Progenitor cell of endocrine pancreas (in vitro differentiated cells): ENCODE measurements at places on chromosomes 16 and 17.

- no peak for DNase-seq
- no peak overlapping the region for H3K4me3 ChIP-seq
- no peaks in the 10 kb centered on the region for H3K27me3 ChIP-seq
- H3K36me3 ChIP-seq, result peaks cover 17% of the 10 kb centered on the region
- H3K27ac ChIP-seq, result no peak overlapping the region
These were observed 25.6 kb downstream of the GJC1 start for GRCh38 chr17:44804302-44805089.

DNA sequence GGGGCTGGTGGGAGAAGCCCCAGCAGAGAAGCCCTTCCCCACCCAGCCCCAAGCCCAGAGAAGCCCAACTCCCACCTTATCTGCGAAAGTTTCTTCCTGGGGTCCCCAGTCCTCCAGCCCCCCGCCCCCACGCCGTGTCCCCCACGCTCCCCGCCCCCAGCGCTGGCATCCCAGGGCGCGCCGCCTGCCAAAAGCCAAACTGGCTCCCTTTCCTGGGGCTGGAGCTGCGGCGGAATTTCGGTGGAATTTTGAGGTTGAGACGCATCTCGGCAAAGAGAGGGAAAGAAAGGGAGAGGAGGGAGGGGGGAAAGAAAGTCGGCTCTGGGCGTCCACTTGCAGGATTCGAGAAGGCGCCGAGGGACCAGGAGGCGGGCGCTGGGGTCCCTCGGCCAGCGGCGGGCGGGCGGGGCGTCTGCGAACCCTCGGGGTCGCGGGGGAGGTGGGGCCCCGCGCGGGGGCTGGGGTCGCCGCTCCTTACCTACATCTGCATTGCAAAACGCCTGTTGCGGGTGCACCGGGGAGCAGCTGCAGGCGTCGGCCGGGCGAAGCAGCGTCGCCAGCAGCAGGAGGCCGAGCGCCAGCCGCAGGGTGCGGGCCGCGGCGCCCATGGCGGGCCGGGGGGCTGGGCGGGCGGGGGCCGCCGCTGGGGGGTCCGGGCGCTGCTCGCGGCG lies 571 bp downstream of the TIMP2 start:
- H3K27ac ChIP-seq, result peak overlapping the region; percentile 77
- no peak for DNase-seq
- peaks cover 10% of the 10 kb centered on the region for H3K27me3 ChIP-seq
- peaks cover 28% of the 10 kb centered on the region for H3K4me1 ChIP-seq

GRCh38 chr16:72835086-72835485 lies 212.8 kb downstream of the ZFHX3 start:
- no peak overlapping the region for H3K27ac ChIP-seq
- DNase-seq, result no peak
- no peak overlapping the region for H3K4me3 ChIP-seq
- H3K36me3 ChIP-seq, result peaks cover 16% of the 10 kb centered on the region
- H3K4me1 ChIP-seq, result peaks cover 16% of the 10 kb centered on the region

DNA sequence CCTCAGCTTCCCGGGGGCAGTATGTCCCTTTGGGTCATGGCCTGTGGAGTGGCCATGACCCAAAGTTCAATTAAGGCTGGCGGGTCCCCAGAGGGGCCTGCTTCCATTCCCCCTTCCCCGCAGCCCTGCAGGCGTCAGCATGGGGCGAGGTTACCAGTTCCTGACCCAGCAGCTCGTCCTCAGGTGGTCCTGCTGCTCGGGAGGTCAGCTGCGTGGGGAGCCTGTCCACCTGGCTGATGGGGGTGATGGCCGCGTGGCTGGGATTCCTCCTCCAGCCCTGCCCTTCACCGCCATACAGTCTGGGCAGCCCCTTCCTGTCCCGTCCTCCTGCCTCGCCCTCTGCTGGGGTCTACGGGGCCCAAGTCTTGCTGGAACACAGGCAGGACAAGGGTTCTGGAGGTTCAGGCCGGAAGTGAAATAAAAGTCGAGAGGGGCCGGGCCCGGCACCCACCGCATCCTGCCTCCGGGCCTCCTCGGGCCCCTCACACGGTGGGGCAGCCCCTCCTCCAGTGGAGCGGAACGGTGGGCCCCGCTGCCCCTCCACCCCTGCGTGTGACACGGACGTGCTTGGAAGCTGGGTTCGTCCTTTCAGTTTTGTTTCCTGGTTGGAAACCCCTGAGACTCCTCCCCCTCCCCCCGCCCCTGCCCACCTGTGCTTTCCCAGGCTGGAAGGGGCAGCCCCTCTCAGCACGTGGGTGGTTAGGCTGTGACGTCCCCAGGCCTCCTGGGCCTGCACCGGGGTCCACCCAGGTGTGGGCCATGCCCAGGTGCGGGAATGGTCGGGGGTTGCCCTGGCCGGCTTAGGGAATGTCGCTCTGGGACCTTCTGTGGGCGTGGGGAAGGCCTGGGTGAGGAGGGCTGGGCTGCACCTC lies 6.8 kb downstream of the UBALD2 start:
- peaks cover 8% of the 10 kb centered on the region for H3K4me1 ChIP-seq
- peaks cover 4% of the 10 kb centered on the region for H3K36me3 ChIP-seq
- peak overlapping the region; percentile 89 for H3K27ac ChIP-seq
- DNase-seq, result peak; percentile 50

DNA sequence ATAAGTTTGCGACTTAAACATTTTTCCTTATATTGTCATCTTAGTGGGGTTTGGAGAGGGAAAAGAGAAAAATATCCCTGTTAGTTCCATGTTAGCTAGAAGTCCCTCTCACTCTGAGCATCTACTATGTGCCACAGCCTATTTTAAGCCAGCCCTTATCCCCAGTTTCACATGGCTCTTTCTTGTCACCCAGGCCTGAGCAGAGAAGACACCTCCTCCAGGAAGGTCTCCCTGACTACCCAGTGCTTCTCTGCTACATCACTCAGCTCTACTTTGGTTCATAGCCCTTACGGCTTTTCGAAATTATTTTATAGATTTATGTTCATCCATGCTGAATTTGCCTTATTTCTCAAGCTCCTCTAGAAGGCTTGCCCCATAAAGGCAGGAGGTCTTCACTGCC lies 7.2 kb upstream of the MAP2K3 start:
- H3K27ac ChIP-seq, result no peak overlapping the region
- no peak for DNase-seq
- H3K27me3 ChIP-seq, result peaks cover 74% of the 10 kb centered on the region
- peaks cover 3% of the 10 kb centered on the region for H3K4me1 ChIP-seq
- no peaks in the 10 kb centered on the region for H3K36me3 ChIP-seq

GRCh38 chr17:37802712-37803416 lies 58.0 kb upstream of the HNF1B start:
- peaks cover 9% of the 10 kb centered on the region for H3K27me3 ChIP-seq
- no peaks in the 10 kb centered on the region for H3K4me1 ChIP-seq
- no peaks in the 10 kb centered on the region for H3K36me3 ChIP-seq
- DNase-seq, result no peak

DNA sequence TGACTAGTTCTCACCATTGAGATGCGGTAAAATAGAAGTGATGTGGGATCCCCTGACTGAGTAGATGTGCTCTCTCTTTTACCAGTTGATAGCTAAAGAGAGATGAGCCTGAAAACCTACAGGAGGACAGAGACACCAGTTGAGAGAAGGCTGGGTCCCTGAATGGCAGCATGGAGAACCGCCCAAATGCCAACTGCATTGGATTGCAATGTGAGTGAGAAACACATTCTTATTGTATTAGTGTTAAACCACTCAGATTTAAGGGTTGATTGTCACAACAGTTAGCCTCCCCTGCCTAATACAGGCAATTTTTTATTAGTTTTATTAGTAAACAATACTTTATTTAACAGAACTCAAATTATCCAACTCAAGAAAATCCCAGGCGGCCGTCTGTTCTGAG lies 61.2 kb downstream of the SPACA3 start:
- no peaks in the 10 kb centered on the region for H3K36me3 ChIP-seq
- no peak overlapping the region for H3K27ac ChIP-seq
- H3K4me3 ChIP-seq, result no peak overlapping the region
- no peak for DNase-seq
- peaks cover 21% of the 10 kb centered on the region for H3K27me3 ChIP-seq

- peaks cover 2% of the 10 kb centered on the region for H3K36me3 ChIP-seq
- no peak overlapping the region for H3K27ac ChIP-seq
- H3K4me1 ChIP-seq, result peaks cover 8% of the 10 kb centered on the region
- DNase-seq, result no peak
These were observed 1.5 kb downstream of the LIMD2 start for GRCh38 chr17:63698381-63698885.

- peak overlapping the region; percentile 31 for H3K4me3 ChIP-seq
- H3K4me1 ChIP-seq, result peaks cover 17% of the 10 kb centered on the region
- H3K36me3 ChIP-seq, result peaks cover 23% of the 10 kb centered on the region
These were observed 10.7 kb downstream of the MKS1 start for GRCh38 chr17:58208344-58208743.

- DNase-seq, result no peak
- peak overlapping the region; percentile 59 for H3K4me3 ChIP-seq
- peak overlapping the region; percentile 62 for H3K27ac ChIP-seq
- H3K4me1 ChIP-seq, result peaks cover 23% of the 10 kb centered on the region
- no peaks in the 10 kb centered on the region for H3K27me3 ChIP-seq
- H3K36me3 ChIP-seq, result no peaks in the 10 kb centered on the region
These were observed 1.9 kb downstream of the GPR142 start for GRCh38 chr17:74369221-74369620.
